ENCODE measurements at places on chromosomes 7 and 10.
A peak's percentile ranks its signal among the peaks of the same experiment; 100 is the strongest.

- DNase-seq, result peak; percentile 5
These were observed 6.5 kb downstream of the TBRG4 start for GRCh38 chr7:45104844-45105587.

DNA sequence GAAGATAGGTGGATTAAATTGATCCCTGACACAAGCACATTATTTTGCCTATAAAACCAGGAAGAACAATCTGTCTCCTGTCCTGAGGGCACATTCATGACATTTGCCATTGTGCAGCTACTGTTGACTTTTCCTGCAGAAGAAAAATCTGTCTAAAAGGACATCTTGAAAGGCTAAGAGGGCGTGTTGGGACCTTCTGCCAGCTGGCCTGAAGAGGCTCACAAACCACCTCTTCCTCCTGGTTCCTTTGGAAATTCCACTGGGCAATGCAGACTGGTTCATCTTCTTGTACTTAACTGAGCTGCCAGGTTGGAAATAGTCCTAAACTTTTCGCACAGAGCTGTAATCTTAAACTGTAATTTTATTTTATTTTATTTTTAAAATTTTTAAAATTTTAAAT is 35.7 kb upstream of the PIP start:
- DNase-seq, result no peak

GRCh38 chr7:17937506-17938120 is 2.7 kb downstream of the SNX13 start:
- DNase-seq, result no peak

GRCh38 chr10:61125560-61126170 is 181.7 kb upstream of the RHOBTB1 start:
- no peak for DNase-seq

GRCh38 chr10:69405221-69405620 is 11.5 kb downstream of the TACR2 start:
- DNase-seq, result no peak

GRCh38 chr10:83580373-83581012 is 558.8 kb upstream of the GHITM start:
- DNase-seq, result no peak

- no peak for DNase-seq
These were observed 92.2 kb downstream of the EGFR start for GRCh38 chr7:55110993-55111361.

GRCh38 chr7:25132430-25132829 is 7.4 kb upstream of the CYCS start:
- no peak for DNase-seq

GRCh38 chr7:110852156-110852940 is 238.6 kb upstream of the LRRN3 start:
- DNase-seq, result no peak

GRCh38 chr7:144037414-144038035 is 11.2 kb upstream of the OR2A5 start:
- DNase-seq, result no peak

Data from activated CD4-positive, alpha-beta memory T cell treated with anti-CD3 and anti-CD28 coated beads for 36 hours (primary cell).